ENCODE measurements at places on chromosomes 13 and 19.
A peak's percentile ranks its signal among the peaks of the same experiment; 100 is the strongest.

DNA sequence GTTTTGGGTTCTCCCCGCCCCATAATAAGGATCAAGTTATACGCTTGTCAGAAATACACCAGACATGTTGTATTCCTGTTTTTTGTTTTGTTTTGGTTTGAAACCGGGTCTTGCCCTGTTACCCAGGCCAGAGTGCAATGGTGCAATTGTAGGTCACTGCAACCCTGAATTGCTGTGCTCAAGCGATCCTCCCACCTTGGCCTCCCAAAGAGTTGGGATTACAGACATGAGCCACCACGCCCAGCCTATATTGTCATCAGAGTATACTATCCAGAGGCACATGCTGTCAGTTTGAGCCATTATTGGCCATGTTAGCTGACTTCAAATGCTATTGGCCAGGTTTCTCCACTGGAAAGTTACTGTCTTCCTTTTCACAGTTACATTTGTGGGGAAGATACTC is 9.8 kb downstream of the SAFB start:
- DNase-seq = no peak

GRCh38 chr19:51101171-51101865 is 6.9 kb downstream of the CTU1 start:
- no peak for DNase-seq

DNA sequence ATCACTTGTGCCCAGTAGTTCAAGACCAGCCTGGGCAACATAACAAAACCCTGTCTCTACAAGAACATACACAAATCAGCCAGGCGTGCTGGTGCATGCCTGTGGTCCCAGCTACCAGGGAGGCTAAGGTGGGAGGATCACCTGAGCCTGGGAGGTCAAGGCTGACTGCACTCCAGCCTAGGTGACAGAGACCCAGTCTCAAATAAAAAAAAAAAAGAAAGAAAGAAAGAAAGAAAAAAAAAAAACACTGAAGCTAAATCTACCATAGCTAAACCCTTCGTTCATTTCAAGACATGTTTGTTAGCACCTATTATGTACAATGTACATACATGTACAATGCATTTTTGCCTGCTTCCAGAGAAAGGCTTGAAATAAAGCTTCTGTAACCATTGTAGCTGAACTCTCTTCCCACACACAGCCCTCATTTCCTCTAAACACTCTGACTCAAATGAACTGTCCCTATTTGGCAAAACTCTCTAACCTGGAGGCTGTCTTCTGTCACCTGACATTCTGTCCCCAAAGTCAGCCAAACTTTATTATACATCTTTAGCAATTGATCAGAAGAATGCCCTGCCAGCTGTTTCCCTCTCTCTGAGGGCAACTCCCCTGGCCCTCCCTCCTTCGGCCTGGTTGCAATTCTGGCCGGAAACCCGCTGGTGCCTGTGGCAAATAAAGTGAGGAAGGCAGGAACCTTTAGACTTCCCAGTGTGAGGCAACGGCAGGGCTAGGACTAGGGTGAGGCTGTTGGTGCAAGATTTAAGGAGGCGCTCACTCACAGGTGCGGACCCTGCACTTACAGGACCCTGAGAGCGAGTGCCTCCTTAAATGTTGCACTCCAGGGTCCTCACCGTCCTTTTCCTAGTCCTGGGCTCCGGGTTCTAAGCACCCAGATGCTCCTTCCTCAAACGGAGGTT is 1.8 kb downstream of the ETHE1 start:
- DNase-seq = peak; percentile 22

DNA sequence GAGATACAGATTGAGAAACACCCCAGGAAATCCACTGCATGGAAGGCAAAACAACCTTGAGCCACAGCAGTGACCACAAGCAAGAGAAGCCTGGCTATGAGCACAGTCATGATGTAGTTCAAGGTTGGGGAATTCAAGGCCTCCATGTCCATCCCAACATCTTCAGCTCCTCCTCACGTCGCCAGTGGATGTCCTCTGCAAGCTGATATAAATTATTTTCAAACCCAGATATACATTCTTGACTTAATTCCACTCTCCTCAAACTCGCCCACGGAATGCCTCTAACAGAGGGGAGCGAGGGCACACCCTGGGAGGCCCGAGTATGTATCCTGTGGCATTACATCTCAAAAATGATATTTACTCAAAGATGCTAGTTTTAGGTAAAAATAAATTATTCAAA is 105.5 kb downstream of the SHISA2 start:
- no peak for DNase-seq
